ENCODE measurements at places on chromosomes 2 and 18.

DNA sequence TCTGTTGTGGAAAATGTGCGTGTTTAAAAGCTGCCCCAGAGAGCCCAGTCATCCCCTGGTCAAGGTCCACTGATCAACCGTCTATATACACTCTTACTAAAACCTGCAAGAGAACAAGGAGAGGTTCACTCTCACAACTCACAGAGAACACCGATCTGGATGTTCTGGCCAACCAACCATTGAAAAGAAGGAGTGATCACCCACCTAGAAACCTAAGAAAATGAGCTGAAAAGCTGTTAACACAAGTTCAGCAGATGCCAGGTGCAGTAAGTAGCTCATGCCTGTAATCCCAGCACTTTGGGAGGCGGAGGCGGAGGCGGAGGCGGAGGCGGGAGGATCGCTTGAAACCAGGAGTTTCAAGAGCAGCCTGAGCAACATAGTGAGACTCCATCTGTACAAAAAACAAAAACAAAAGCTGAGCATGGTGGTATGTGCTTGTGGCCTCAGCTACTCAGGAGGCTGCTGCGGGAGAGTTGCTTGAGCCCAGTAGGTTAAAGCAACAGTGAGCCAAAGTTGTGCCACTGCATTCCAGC is 14.5 kb downstream of the ATG16L1 start:
- H3K27ac ChIP-seq = no peak overlapping the region
- H3K27me3 ChIP-seq = no peaks in the 10 kb centered on the region
- no peak overlapping the region for H3K4me3 ChIP-seq
- peaks cover 70% of the 10 kb centered on the region for H3K36me3 ChIP-seq
- DNase-seq = no peak

GRCh38 chr2:143229411-143229810 is 100.2 kb downstream of the ARHGAP15 start:
- H3K4me3 ChIP-seq = no peak overlapping the region
- H3K27ac ChIP-seq = no peak overlapping the region
- H3K27me3 ChIP-seq = no peaks in the 10 kb centered on the region
- DNase-seq = no peak
- H3K36me3 ChIP-seq = no peaks in the 10 kb centered on the region

GRCh38 chr2:71735676-71736075 is 282.3 kb downstream of the DYSF start:
- H3K36me3 ChIP-seq = no peaks in the 10 kb centered on the region
- no peak overlapping the region for H3K4me3 ChIP-seq

- H3K4me3 ChIP-seq = no peak overlapping the region
- H3K36me3 ChIP-seq = no peaks in the 10 kb centered on the region
- no peaks in the 10 kb centered on the region for H3K4me1 ChIP-seq
- DNase-seq = no peak
- H3K27me3 ChIP-seq = no peaks in the 10 kb centered on the region
These were observed 42.6 kb upstream of the MAP3K20 start for GRCh38 chr2:173033084-173033483.

DNA sequence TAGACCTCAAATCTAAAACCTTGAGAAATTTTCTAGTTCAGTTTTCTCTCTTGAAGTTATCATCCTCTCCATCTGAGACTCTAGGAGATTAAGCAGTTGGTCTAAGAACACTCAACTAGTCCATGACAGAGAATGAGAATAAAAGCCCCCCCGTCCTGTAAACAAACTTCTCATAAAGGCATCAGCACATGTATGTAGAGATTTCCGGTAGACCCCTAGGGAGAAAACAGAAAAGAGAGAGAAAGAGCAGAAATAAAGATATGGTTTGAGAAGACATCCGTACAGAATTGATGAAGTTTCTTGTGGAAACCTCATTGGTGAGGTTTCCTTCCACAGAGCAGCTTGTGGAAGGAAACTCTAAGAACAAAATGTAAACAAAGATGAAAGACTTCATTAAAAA is 3.2 kb upstream of the GPR155 start:
- no peaks in the 10 kb centered on the region for H3K36me3 ChIP-seq
- no peak overlapping the region for H3K4me3 ChIP-seq
- H3K4me1 ChIP-seq = no peaks in the 10 kb centered on the region
- no peaks in the 10 kb centered on the region for H3K27me3 ChIP-seq
- no peak overlapping the region for H3K27ac ChIP-seq
- DNase-seq = no peak

DNA sequence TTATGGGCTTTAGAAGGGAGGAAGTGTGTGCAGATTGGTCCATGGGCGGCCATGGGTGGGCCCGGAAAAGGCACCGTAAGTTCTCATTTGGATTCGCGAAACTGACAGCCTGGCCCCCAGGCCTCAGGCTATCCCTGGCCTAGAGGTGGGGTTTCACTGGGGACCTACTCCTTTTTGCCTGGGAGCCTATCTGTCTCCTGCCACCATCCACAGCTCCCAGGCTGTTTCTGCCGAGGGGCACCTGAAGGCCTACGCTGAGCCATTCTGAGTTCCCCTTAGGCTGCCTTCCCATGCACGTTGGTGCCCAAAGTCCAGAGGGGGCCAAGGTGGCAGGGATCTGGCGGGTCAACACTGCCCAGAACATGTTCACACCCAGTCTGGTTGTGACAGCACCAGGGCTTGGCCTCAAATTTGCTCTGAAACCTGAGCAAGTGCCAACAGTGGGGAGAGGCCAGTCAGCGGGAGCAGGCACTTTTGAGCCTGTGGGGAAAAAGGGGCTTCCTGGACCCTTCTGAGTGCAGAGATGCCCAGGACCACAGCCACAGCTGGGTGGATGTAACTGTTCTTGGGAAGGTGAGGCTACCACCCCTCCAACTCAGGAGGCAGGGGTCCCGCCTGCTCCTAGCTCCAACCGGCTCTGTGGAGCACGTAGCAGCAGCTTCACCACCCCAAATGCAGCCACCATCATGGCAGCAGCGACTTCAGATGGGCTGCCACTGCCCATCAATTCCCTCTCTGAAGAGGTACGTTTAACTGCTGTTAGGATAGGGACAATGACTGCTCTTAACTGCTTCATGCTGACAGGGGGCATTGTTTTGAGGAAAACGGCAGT is 73.6 kb upstream of the ZNF804A start:
- no peaks in the 10 kb centered on the region for H3K36me3 ChIP-seq
- no peaks in the 10 kb centered on the region for H3K27me3 ChIP-seq
- H3K4me1 ChIP-seq = no peaks in the 10 kb centered on the region
- DNase-seq = no peak
- no peak overlapping the region for H3K27ac ChIP-seq
- no peak overlapping the region for H3K4me3 ChIP-seq

DNA sequence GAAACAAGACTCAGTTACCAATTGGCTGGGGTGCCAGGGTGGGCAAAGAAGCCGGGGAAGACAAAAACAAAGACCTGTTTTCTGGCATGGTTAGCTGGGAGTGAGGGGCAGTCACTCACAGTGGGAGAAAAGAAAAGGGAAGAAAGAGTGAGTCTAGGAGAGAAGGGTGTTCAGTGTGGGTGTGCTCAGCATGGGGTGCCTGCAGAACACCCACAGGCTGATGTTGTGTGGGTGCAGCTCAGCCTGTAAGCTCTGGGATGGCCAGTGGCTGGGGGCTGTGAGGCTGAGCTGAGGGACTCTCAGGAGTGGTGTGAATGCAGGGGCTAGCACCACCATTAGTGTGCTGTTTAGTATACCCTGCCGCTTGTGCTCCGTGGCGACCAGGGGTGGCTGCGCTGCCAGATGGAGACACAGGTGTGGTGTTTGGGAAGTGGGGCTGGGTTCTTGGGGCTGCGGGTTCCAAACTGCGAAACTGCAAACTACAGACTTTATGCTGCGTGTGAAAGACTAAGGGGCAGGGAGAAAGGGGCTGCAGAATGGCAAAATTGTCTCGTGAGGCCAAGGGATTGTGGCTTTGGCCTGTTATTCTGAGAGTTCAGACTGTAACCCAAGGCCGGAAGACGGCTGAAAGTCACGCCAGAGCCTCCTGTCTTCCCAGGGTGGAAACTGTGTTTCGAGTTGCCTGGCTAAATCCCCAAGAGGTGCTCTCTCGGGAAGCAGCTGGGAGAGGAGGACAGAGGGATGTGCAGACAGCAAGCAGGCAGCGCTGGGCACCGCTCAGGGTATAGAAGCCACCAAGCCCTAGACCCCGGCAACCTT is 156.3 kb downstream of the TTC32 start:
- no peak overlapping the region for H3K27ac ChIP-seq
- no peaks in the 10 kb centered on the region for H3K4me1 ChIP-seq
- H3K36me3 ChIP-seq = no peaks in the 10 kb centered on the region
- no peaks in the 10 kb centered on the region for H3K27me3 ChIP-seq

GRCh38 chr2:32452338-32453064 is 95.7 kb downstream of the BIRC6 start:
- peaks cover 9% of the 10 kb centered on the region for H3K36me3 ChIP-seq
- no peaks in the 10 kb centered on the region for H3K27me3 ChIP-seq
- no peak overlapping the region for H3K27ac ChIP-seq

DNA sequence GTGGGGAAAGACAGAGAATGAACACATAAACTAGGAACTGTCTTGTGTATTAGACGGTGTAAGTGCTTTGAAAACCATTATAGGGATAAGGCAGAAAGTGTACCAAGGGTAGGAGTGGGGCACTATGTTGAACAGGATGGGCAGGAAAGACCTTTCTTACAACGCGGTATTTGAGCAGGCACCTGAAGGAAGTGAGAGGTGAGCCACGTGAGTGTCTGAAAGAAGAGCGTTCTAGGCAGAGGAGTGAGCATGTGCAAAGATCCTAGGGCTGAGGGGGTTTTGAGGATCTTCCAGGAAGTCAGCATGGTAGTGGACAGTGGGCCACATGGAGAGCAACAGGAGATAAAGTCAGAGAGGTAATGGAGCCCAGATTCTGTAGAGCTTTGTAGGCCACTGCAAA is 65.2 kb downstream of the SRD5A2 start:
- H3K27me3 ChIP-seq = no peaks in the 10 kb centered on the region
- no peak overlapping the region for H3K27ac ChIP-seq
- no peaks in the 10 kb centered on the region for H3K4me1 ChIP-seq
- no peak overlapping the region for H3K4me3 ChIP-seq

GRCh38 chr18:49238433-49239042 is 221.9 kb downstream of the DYM start:
- H3K4me1 ChIP-seq = no peaks in the 10 kb centered on the region
- no peak for DNase-seq
- no peaks in the 10 kb centered on the region for H3K27me3 ChIP-seq
- no peak overlapping the region for H3K27ac ChIP-seq
- no peak overlapping the region for H3K4me3 ChIP-seq

DNA sequence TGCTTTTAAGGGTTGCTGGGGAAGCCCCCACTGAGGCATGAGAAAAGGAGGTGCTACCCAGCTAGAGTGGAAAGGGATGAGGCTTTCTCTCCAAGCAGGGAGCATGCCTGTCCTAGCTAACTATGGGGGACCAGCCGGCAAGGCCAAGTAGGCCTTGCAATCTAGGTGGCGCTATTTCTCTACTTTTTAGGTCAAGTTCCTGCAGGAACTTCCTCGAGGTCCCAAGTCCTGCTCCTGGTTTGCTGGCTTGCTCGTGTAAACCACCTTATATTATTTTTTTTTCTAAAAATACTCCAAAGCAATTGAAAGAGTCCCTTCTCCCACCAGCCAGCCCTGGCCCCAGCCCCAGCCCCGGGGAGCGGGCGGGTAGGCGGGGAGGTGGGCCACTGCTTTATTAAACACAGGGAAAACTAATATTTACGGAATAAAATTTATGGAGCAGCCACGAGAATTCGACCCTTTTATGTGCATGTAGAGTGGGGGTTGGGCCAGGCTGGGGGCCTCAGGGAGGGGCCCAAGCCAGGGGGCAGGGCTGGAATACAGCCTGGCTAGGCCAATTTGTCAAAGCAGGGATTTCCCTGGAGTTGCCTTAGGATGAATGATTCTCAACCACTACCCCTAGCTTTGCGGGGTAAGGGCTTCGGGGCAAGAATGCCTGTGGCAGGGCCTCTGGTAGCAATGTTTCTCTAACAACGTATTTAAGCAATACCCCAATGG is 12.8 kb upstream of the IHH start:
- H3K27me3 ChIP-seq = no peaks in the 10 kb centered on the region
- no peaks in the 10 kb centered on the region for H3K4me1 ChIP-seq
- no peak overlapping the region for H3K4me3 ChIP-seq
- no peak overlapping the region for H3K27ac ChIP-seq

GRCh38 chr2:215760557-215760956 is 252.8 kb downstream of the MREG start:
- DNase-seq = no peak
- H3K4me3 ChIP-seq = no peak overlapping the region
- H3K27me3 ChIP-seq = no peaks in the 10 kb centered on the region
- no peaks in the 10 kb centered on the region for H3K36me3 ChIP-seq

- no peaks in the 10 kb centered on the region for H3K4me1 ChIP-seq
- no peaks in the 10 kb centered on the region for H3K36me3 ChIP-seq
- no peak overlapping the region for H3K4me3 ChIP-seq
- DNase-seq = no peak
- H3K27ac ChIP-seq = no peak overlapping the region
- H3K27me3 ChIP-seq = no peaks in the 10 kb centered on the region
These were observed 15.7 kb upstream of the TTC21B start for GRCh38 chr2:165969227-165969626.

GRCh38 chr2:128354161-128354560 is 35.5 kb upstream of the HS6ST1 start:
- peak; percentile 43 for DNase-seq
- H3K27ac ChIP-seq = no peak overlapping the region
- H3K4me1 ChIP-seq = no peaks in the 10 kb centered on the region
- no peaks in the 10 kb centered on the region for H3K36me3 ChIP-seq

GRCh38 chr2:69200107-69200520 is 186.9 kb downstream of the GFPT1 start:
- H3K27ac ChIP-seq = peak overlapping the region; percentile 31
- peaks cover 7% of the 10 kb centered on the region for H3K4me1 ChIP-seq
- no peaks in the 10 kb centered on the region for H3K36me3 ChIP-seq

GRCh38 chr2:147739508-147739907 is 105.3 kb upstream of the ACVR2A start:
- H3K27me3 ChIP-seq = no peaks in the 10 kb centered on the region
- no peak overlapping the region for H3K27ac ChIP-seq
- H3K36me3 ChIP-seq = no peaks in the 10 kb centered on the region
- DNase-seq = no peak
- no peak overlapping the region for H3K4me3 ChIP-seq
- no peaks in the 10 kb centered on the region for H3K4me1 ChIP-seq

- no peak for DNase-seq
- H3K36me3 ChIP-seq = no peaks in the 10 kb centered on the region
- no peak overlapping the region for H3K27ac ChIP-seq
- H3K4me1 ChIP-seq = no peaks in the 10 kb centered on the region
- H3K4me3 ChIP-seq = no peak overlapping the region
These were observed 52.5 kb downstream of the KCNF1 start for GRCh38 chr2:10964052-10964790.

DNA sequence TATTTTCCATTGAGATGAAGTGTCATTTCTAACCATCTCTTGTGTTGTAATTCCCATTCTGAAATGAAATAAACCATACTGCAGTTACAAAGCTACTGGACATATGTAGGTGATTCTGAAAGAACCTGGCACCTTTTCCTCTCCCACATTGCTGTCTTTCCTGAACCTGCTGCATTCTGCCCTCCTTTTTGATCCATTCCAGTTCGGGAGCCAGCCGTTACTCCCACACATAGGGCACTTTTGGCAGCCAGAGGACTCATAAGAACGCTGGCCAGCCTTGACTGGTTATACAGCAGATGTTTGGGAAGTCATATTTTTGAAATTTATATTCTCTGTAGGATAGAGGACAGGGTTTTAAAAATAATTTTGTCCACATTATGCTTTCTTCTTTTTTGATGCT is 369.8 kb upstream of the CDH7 start:
- no peak overlapping the region for H3K27ac ChIP-seq
- no peak for DNase-seq
- no peak overlapping the region for H3K4me3 ChIP-seq
- no peaks in the 10 kb centered on the region for H3K36me3 ChIP-seq
- no peaks in the 10 kb centered on the region for H3K27me3 ChIP-seq

GRCh38 chr2:29227935-29228675 is 112.9 kb downstream of the CLIP4 start:
- no peak for DNase-seq
- H3K36me3 ChIP-seq = no peaks in the 10 kb centered on the region
- H3K4me3 ChIP-seq = no peak overlapping the region

GRCh38 chr18:12239431-12239830 is 14.7 kb upstream of the CIDEA start:
- peak; percentile 9 for DNase-seq
- H3K36me3 ChIP-seq = no peaks in the 10 kb centered on the region
- no peak overlapping the region for H3K4me3 ChIP-seq
- no peaks in the 10 kb centered on the region for H3K27me3 ChIP-seq
